ENCODE measurements at places on chromosomes 2 and 18.

DNA sequence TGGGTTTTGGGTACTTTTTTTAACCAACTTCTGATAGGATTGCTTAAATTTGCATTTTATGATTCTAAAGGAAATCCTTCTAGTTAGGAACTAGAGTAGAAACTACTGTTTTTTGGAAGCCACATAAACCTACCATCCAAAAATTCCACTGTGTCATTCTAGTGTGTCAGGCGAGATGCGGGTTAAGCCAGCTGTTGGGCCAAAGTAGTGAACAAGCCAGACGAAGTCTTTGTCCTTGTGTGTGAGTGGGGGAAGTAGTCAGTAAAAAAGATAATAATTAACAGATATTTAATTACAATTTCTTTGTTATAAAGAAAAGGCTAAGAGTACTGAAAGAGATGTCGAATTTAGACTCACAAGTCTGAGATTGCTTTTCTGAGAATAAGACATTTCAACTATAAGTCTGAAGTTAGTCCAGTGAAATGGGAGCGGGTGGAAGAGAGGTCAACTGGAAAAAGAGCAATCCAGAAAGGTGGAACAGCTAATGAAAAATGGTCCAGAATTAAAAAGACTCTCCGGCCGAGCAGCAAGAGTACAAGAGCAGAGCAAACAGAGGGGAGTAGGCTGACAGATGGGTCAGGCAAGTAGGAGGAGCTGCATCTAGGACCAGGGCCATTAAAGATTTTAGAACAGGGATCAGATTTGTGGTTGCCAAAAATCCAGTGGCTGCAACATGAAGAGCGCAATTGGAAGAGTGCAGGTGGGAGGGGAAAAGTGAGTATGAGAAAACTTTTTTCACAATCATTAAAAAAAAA lies 1.5 kb downstream of the EPB41L5 start:
- DNase-seq, result no peak

- DNase-seq, result no peak
Measured at GRCh38 chr2:86785456-86785855, 5.3 kb downstream of the CD8A start.

GRCh38 chr2:241110607-241111439 lies 8.7 kb upstream of the MTERF4 start:
- DNase-seq, result no peak

- no peak for DNase-seq
Measured at GRCh38 chr18:77201506-77201905, 48.1 kb upstream of the GALR1 start.

GRCh38 chr2:149028891-149029290 lies 9.6 kb upstream of the LYPD6B start:
- DNase-seq, result no peak

- no peak for DNase-seq
Measured at GRCh38 chr2:128644156-128644555, 325.5 kb upstream of the HS6ST1 start.

DNA sequence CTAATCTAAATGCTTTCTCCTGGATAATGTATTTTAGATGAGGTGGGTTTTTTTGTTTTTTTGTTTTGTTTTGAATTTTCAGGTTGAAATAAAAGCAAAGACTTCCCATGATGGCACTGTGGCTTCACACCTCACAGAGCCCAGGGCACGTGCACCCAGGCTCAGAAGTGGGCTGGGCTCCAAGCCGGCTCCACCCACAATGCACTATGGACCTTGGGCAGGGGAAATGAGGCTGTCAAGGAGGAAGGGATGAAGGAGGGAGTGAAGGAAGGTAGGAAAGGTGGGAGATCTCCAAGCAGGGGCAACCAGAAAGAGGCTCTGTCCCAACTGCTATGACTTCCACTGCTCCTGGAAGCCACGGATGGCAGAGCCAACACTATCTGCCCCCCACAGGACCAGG lies 60.4 kb downstream of the BIN1 start:
- no peak for DNase-seq

DNA sequence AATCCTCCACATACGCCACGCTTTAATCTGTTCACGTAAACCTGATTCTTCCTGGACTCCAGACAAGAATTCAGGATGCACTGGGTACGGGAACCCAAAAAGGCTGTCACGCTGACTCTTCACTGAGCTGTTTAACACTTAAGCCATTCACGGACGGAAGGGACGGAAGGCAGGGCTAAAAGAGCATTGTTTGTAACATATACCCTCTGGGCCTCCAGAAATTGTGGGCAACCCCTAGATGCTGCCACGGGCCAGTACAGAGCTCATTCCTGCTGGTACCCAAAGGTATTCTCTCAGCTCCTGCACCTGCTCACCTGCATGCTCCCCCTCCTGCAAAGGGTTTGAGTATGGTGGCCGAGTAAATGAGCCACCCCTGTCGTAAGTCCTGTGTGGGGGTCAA lies 45.6 kb upstream of the RMP24 start:
- DNase-seq, result no peak

GRCh38 chr2:113212245-113213060 lies 38.7 kb downstream of the PSD4 start:
- DNase-seq, result no peak

DNA sequence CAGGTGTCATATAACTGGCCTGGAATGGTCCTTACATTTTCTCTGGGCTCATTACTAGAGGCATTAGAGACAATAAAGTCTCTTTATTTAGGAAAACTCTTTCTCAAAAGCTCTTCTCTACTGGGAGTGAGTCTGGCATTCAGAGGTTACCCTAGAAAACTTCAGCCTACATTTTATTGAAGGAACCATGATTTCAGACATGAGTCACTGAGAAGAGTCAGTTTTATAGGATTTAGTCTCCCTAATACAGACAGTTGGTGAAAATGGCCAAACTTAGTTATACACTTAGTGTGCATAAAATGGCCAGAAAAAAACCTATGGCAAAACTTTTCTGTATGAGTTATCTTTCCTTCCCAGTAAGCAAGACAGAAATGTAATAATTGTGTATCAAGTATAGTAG lies 689.4 kb downstream of the ZEB2 start:
- no peak for DNase-seq

DNA sequence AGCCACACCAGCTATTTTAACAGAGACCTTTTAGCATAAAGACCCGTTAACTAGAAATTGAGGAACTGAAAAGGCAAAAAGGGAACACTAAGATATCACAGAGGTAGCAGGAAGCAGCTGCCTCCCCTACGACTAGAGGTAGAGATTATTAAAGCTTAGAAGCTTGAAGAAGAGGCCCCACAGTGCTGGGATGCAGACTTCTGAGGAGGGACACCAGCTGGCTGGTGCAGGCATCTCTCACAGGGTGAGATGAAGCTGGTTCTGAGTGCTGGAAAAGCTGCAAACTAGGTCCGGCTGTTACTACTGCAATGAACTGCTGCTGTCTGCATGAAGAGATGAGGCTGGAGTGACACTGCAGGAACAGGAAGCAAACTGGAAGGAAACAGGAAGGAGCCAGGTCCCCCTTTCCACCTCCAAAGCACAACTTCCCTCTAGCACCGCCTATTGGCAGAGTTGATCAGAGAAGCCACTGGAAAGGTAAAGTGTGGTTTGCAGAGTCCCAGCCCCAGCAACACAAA lies 61.2 kb upstream of the MRPS9 start:
- no peak for DNase-seq

DNA sequence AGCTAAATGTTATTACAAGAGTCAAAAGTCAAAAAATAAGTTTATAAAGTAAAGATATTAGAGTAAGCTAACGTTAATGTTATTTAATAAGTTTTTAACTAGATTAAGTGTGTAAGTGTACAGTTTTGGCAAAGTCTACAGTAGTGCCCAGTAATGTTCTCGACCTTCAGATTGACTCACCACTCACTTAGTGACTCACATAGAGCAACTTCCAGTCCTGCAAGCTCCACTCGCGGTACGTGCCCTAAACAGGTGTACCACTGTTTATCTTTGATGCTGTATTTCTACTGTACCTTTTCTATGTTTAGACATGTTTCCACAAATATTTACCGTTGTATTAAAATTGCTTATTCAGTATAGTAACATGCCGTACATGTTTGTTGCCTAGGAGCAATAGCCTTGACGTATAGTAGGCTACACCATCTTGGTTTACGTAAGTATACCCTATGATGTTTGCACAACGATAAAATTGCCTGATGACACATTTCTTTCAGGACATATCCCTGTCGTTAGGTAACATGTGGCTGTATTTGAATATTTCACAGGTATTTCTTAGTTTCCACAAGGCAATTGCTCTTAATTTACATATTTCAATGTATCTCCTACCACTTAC lies 1641.9 kb upstream of the PIK3C3 start:
- no peak for DNase-seq

GRCh38 chr2:143974262-143974661 lies 545.7 kb downstream of the ZEB2 start:
- no peak for DNase-seq

DNA sequence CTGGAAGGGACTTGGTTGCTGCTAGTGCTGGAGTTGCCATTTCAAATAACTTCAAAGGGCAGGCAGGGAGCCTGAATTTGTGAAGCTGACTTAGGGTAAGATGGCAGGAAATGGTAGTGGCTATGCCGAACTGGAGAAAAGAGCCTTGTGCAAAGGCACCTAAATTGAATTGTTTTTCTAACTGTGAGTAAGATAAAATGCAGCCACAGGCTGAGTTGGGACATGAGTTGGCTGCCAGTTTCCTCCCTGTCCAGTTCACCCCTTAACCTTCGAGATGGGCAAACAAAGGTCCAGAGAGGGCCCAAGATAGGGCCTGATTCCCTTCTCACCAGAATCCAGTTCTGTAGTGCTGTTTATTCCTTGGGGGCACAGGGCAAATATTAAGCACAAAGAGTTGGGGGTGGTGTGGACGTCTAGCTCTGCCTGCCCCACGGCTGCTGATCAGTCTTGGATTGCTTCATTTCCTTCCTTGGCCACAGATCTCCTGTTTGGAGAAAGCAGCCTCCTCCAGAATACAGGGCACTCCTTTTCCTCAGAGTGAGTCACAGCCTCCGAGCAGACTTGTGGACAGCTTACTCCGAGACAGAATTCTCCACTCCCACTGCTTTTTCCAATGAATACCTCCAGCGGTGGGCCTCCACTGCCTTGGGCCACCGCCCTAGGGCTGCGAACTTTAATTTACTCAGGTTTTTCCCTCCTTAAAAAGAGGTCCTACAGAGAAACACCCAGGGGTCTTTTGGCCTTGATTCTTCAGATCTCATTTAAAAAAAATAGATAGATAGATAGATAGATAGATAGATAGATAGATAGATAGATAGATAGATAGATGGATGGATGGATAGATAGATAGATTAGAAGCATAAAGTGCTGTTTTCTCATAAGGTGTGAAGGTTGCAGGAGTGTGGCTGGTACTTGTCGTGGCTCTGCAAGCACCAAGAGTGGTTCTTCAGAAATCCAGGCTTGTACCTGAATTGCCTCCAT lies 18.4 kb upstream of the SLC20A1 start:
- DNase-seq, result no peak

- no peak for DNase-seq
Measured at GRCh38 chr2:210086930-210087329, 84.3 kb downstream of the KANSL1L start.

DNA sequence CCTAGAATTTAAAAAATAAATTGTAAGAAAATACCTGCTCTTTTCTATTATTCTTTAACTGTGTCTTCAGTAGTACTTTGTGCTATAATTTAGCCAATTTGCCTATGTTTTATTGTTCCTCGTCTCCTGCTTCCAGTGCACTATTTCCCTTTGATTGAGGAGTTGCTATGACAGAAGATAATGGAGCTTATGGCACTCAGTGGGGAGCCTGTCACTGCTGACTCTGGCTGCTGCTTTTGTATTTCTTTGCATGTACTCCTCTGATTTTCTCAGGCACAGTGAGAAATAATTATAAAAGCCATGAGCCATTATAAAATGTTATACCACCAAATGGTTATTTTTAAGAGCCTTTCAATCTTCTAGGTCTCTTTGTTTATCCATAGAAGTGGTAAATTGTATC lies 1310.8 kb upstream of the SLC39A10 start:
- DNase-seq, result no peak

GRCh38 chr2:193542762-193543161 lies 1348.0 kb upstream of the TMEFF2 start:
- no peak for DNase-seq

DNA sequence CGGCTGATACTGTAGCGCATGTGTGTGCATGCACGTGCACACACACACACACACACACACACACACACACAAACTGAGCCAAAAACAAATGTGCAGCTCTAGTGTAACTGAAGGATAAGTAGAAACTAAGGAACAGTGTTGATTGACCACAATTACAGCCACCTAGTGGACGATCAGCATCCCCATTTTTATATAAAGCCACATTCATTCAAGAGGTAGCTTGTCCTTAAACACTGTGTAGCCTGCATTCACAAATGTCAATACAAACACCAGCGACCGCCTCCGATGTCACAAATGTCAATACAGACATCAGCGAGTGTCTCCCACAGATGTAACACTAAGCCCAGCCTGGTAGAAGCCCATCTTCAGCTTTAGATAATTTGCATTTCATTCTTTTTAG lies 167.4 kb downstream of the PTGR3 start:
- no peak for DNase-seq

GRCh38 chr2:216553482-216554240 lies 55.0 kb downstream of the RPL37A start:
- no peak for DNase-seq

GRCh38 chr2:28652217-28652616 lies 99.4 kb upstream of the PPP1CB start:
- no peak for DNase-seq

- no peak for DNase-seq
Measured at GRCh38 chr2:138137949-138138348, 173.7 kb downstream of the HNMT start.

- DNase-seq, result no peak
Measured at GRCh38 chr2:106764614-106765013, 121.4 kb downstream of the ST6GAL2 start.

DNA sequence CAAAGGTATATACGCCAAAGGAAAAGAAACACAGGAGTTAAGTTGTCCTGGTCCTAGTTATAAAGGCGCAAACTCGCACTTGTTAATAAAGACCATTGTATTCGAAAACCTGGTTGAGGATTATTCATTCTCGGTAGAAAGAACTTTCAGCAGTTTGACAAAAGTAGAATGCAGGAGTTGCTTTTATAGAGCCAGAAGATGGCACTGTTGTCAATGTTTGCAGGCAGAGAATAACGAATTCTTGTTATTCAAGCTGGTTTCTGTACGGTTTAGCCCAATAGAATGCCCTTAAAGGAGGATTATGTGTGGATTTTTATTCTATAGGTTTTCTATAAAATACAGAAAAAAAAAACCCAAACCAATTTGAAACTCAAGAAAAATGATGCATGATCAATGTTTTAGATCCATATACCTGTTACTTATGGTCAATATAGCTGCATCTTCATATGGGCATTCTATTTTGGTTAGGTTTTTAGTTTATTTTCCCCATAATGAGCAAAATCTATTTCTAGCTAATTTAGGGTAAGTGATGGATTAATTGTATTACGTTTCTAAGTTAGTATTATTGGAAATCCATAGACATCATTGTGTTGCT lies 510.3 kb downstream of the PLCL1 start:
- DNase-seq, result no peak

GRCh38 chr18:6004683-6005082 lies 109.4 kb upstream of the TMEM200C start:
- no peak for DNase-seq

DNA sequence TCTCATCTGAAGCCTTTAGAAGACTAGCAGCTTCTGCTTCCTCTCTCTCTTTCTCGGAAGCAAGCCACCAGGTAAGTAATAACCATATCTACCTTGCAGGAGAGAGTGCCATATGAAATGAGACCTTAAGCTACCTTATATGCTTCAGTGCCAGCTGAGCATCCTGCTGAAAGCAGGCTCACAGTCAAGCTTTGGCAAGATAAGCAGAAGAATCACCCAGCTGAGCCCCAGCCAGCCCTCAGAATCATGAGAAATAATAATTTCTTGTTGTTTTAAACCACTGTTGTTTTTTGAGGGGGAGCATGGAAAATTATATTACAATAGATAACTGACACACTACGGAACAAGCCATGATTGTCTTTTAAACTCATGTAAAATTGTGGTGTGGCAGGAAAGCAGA lies 514.4 kb downstream of the MBD2 start:
- DNase-seq, result no peak

Data from activated naive CD4-positive, alpha-beta T cell treated with Interleukin-2 at 50 U/mL for 16 hours (primary cell).